ENCODE measurements at places on chromosomes 1 and 21.

GRCh38 chr1:40519517-40519916 lies 10.9 kb downstream of the EXO5 start:
- DNase-seq, result no peak

GRCh38 chr1:196477262-196477661 lies 131.0 kb downstream of the KCNT2 start:
- DNase-seq, result no peak

GRCh38 chr1:241999026-241999425 lies at the start of gene MAP1LC3C:
Gene MAP1LC3C (minus strand): TSS chr1:241999098. CDS start chr1:241999008, 90 bp downstream.
- DNase-seq, result no peak

- no peak for DNase-seq
Observed at GRCh38 chr1:241351841-241352240, 5.2 kb downstream of the RGS7 start.

DNA sequence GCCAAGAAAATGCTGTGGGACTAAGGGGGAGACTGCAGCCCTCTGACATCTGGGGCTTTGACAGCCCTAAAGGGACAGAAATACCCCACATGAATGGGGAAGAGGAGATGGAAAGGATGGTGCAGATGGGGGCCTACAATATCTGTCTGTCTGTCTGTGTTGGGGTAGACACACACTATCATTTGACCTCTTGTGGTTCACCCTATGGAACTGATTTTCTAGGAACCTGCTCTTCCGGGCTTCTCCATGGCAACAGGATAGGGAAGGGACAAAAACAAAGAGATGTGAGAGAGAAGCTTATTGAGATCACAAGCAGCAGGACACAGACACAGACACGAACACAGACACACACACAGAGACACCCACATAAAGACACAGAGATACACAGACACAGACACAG lies 17.1 kb downstream of the KIF21B start:
- no peak for DNase-seq

DNA sequence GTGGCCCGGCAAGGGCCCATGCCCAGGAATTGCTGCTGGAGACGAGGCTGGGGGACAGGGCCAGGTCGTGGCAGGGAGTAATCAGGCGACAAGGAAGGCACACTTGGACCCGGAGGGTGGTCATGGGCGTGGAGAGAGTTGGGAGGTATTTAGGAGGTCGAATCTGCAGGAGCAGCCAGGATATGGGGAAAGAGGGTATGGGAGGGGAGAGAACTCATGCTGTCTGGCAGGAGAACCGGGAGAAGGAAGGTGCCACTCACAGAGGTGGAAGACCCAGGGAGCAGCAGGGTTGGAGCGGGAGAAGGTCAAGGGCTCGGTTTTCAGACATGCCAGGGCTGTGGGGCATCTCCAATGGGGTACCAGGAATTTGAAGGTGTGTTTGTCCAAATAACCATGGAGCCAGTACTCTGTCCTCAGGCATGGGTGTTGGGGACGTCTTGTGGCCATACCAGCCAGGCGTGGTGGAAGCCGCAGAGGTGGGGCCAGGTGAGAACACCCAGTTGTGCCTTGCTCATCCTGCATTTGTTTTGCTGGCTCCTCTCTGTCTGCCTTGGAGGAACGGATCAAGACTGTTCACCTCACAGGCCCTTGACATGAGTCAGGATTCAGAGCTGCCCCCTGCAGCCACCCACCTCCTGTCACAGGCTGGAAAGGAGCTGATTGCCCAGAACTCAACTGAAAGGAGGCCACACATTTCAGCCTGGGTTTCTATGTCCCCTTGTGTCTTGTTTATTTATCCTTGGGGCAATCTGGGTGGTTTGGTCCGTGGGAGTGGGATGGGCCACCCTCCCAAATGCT lies 111.6 kb downstream of the SPSB1 start:
- no peak for DNase-seq
